Lower lobe of right lung (tissue), 2 donors: ENCODE measurements at places on chromosomes 4 and X.

DNA sequence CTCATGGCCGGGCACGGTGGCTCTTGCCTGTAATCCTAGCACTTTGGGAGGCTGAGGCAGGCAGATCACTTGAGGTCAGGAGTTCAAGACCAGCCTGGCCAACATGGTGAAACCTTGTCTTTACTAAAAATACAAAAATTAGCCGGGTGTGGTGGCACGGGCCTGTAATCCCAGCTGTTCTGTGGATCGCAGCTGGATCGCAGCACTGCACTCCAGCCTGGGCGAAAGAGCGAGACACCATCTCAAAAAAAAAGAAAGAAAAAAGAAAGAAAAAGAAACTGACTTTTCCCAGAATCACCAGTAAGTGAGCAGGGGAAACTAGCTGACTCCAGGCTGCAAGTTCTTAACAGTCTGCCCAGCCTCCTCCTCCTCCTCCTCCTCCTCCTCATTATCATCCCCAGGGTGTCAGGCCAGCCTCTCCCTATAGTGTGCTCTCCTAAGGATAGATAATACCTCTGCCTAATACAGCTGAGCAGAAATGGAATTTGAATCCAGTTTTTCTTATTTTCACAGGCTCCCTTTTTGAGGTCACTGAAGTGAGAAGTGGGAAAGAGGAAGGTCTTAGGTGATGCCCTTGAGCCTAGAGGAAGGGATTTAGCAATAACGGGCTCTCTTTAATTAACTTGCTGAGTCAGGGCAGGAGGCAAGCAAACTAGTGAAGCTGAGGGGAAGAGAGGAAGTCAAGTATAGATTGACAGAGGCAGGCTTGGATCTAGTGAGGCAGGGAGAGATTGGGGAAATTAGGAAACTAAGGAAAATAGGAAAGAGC is 11.8 kb upstream of the ELF2 start:
- DNase-seq = no peak

DNA sequence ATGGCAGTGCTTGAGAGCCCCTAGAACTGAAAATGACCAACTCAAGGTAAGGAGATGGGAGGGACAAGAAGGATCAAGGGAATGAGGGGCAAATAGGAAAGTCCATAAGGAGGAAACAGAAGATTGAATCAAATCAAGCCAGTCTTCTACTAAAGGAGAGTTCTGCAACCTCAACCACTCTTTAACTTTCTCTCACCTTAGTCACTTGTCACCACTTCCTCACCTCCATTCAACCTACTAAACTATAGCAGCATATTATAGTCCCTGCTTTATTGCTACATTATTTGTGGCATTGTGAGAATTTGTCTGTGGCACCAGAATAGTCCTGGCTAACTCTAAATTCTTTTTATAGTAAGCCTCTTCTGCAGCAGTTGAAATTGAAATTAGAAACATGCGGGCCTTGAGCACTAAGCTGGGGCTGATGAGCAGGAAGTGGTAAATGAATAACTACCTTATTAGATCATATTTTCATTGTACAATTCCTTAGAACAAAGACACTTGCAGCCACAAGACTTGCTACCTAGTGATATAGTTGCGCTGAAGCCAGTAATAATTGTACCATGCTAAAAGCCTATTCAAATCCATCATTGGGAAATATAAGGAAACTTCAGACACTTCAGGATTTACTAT is 336.9 kb downstream of the ZNF674 start:
- DNase-seq = no peak

GRCh38 chr4:180449395-180449956 is 1793.7 kb upstream of the TENM3 start:
- no peak for DNase-seq

- DNase-seq = no peak
Observed at GRCh38 chrX:10031746-10032145, 64.6 kb downstream of the CLDN34 start.

DNA sequence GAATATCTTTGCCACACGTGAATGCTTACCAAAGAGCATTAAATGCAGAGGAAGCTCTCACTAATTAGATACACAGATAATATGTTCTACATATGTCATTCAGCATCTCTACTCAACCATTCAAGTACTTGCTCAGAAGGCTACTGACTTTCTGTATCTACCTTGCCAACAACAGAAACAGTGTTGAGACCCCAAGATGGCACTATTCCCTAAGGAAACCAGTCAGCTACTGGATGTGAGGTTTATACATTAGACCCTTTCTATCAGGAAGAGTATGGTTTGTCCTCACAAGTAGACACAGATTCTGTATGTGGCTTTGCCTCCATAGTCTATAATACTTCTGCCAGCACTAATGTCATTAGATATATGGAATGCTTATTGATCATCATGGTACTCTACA is 443.9 kb upstream of the INTU start:
- DNase-seq = no peak

DNA sequence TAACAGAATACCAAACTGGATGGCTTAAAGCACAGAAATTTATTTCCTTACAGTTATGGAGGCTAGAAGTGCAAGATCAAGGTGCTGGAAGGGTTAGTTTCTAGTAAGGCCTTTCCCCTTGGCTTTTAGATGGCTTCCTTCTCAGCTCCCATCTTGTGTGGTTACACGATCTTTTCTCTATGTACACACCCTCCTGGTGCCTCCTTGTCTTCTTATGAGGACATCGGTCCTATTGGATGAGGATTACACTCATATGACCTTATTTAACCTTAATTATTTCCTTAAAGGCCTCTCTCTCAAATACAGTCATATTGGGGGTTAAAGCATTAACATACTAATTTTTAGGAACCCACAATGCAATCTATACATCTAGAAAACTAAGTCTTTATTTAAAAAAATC is 787.9 kb upstream of the GALNTL6 start:
- DNase-seq = no peak

DNA sequence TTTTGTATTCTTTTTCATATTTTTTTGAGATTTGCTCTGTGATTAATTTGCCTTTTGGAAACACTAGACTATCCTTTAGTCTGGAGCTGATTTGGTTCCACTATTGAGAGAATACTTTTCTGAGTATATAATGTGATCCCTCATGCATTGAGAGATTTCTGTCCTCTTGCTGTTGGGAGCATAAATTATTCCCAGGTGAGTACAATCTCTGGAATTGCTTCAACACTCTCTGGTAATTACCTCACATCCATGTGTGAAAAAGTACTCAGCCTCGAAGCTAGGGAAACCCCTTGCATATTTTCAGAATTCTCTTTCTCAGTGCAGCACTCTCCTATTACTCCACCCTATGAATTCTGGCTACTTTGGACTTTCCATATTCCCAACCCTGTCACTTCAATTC is 550.0 kb downstream of the RAPGEF2 start:
- DNase-seq = no peak

DNA sequence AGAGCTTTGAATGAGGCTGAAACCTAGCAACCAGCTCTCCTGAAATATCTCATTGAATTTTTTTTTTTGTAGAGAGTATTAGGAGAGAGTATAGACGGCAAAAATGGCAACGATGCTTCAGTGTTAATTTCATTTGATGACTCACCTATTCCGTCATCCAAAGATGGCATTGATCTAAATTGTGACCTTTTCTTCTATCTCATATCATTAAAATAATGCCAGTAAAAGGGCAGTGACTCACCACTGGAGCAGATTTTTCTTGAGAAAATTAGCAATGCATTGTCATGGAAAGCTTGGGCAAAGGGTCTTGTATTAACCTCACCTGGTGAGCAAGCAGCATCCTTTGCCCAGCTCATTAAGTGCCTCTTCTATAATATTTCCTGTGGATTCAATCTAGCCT is 19.6 kb downstream of the VMA21 start:
- DNase-seq = no peak

DNA sequence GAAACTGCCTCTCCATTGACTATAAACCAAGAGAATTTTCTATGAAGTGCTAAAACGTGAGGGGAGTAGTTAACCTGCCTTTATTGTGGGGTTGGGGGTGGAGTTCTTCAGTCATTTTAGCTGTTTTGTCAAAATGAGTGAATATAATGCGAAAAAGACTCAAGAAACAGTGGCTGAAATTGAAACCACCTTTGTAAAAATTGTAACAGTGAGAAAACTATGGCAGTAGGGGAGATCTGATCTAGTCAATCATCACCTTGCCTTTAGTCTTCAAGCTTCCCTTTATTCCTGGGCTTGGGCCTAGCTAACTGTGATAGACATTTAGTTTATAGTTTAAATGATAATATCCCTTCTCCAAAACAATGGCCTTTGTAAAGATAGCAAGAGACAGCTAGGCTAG is 1927.3 kb downstream of the STIM2 start:
- no peak for DNase-seq

- DNase-seq = no peak
Observed at GRCh38 chr4:187166886-187167512, 443.3 kb upstream of the FAT1 start.

DNA sequence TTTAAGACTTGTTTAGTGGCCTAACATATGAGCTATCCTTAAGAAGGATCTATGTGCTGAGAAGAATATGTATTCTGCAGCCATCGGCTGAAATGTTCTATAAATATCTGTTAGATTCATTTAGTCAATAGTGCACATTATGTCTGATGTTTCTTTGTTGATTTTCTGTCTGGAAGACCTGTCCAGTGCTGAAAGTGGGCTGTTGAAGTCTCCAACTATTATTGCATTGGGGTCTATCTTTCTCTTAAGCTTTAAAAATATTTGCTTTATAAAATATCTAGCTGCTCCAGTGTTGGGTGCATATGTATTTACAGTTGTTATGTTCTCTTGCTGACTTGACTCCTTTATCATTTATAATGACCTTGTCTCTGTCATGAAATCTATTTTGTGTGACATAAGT is 9.4 kb upstream of the BLTP1 start:
- no peak for DNase-seq

DNA sequence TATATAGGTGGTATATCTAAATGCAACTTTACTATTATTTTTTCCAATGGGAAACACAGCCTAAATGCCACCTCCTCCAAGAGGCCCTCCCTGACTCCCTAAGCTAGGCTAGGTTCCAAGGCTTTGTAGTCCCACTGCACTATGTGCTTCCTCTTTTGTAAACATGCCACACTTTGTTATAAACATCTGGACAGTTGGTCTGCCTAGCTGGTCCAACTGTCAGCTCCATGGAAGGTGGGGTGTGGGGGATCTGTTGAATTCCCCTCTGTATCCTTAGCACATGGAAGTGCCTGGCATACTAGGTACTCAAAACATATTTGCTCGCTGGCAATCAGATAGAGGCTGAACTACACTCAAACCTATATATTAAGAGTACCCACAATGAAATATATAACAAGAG is 63.4 kb downstream of the SLC9A7 start:
- DNase-seq = no peak

DNA sequence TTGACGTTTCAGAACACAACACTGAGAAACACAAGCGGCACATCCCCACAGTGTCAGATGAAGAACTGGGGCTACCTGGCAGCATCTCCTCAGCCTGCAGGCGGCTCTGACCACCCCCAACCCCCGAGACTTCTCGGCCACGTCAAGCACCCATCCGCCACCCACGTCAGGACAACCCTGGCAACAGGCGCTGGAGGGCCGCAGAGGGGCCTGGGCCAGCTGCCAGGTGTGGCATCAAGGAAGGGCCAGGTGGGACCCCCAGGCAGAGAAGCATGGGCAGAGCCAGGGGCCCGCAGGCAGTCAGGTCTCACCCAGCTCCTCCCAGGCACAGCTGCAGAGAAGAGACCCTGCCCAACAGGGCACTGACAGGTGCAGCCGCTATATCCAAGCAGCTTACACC is 22.3 kb downstream of the GAK start:
- DNase-seq = peak; percentile 27

DNA sequence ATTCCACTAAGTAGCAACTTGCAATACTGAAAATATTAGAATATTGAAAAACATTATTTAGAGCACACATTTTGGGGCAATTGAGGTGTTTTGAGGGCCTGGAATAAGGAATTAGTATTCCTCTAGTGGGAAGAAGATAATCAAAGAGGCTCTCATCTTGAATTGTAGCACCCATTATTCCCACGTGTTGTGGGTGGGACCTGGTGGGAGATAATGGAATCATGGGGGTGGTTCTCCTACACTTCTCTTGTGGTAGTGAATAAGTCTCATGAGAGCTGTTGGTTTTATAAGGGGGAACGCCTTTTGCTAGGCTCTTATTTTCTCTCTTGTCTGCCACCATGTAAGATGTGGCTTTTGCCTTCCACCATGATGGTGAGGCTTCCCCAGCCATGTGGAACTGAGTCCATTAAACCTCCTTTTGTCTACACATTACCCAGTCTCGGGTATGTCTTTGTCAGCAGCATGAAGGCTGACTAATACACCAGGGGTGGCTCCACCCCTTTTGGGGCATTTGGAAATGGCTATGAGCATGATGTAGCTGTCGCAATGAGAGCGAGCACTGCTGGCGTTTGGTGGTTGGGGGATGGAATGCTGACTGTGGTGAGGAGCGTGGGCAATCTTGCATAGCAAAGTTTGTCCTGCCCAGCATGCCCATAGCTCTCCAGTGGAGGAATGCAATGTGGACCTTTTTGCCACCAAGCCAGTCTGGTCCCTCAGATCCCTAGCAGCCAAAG is 308.2 kb downstream of the FRMPD4 start:
- DNase-seq = no peak

DNA sequence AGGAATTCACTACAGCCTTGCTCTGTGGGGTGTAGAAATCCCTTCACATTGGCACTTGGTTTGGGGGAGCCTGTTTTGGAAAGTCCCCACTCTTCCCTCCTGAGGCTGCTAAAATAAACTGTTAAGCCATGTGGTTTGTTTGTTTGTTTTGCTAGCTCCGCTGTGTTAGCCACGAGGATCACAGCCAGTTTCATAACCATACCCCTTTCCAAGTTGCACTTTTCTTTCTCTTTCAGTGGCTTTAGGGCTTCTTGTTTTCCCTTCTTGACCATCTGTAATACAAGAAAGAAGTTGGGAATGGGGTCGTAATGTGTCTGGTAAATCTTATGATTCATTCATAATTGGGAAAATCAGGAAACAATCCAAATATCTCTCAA is 24.8 kb upstream of the UXT start:
- DNase-seq = no peak

DNA sequence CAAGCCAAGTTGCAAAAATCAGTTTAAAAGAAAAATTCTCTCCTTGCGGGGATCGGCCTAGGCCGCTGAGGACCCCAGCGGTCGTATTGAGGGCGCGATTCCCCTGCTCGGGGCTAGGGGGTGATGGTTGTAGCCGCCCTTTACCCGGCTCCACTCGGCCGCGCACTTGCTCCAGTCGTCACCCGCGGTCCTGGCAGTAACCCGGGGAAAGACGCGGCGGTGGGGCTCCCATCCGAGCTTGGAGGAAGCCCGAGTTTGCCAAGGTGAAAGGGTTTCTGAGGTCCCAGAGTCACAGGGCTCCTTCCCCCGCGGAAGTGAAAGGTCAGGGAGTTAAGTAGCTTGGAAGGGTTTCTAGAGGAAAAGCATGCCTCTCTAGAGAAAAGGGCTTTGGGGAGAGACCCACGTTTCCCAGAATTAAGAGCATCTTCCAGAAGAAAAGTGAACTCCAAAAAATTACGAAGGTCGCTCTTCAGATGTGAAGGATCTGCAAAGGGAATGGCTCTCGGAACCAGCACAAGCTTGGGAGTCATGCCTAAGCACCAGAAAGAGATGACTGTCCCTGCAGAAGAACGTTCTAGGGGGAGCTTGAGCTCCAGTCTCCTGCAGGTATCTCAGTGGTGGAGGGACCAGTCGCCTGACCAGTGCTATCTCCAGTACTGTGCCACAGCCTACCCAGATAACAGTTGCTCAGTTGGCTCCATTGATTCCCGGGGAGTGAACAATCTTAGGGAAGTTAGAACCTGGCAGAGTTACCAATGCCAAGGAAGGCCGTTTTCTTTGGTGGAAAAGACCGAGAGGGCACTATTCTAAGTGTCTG is 875 bp downstream of the LAP3 start:
- peak; percentile 66 for DNase-seq
